Aorta (tissue), 5 donors: ENCODE measurements at places on chromosomes 5 and 9. TPM values are rescaled to one million over a fixed set of nuclear protein-coding genes. Genes with fewer than 3 reads are reported as not detected.

IFNA2 gene
- not detected for total RNA-seq

KIAA1958 gene
- total RNA-seq: 7.9 TPM

DNA sequence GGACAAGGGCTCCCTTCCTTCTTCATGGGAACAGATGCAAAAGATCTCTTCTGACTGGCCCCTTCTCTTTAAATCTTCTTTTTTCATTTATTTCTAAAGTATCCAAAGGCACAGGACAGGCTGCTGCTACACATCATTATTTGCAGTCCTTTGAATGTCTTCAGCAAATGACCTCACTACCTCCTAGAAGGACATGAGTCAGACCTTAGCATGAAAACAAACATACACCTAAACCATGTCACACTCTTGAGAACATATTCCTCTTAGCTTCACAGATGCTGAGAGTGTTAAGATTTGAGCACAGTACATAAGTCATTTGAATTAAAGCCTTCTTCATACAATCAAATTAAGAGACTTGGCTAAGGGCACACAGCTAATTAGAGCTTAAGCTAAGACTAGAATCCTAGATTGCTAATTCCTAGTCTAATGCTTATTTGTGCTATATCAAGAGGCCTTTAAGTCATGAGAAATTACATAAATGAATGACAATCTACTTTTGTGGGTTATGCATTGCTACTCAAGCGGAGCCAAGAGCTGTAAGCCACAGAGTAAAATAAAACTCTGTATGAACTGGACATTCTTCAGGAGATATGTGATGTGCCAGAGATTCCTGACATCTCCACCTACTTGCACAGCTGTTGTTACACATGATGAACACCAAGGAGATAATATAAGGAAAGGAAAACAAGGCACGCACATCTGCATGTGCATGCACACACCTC, 109.1 kb upstream of the PTGER4 start:
- H3K27ac ChIP-seq: no peak overlapping the region
- no peaks in the 10 kb centered on the region for H3K27me3 ChIP-seq
- no peak for DNase-seq
- H3K4me3 ChIP-seq: no peak overlapping the region
- H3K36me3 ChIP-seq: no peaks in the 10 kb centered on the region
- H3K4me1 ChIP-seq: no peaks in the 10 kb centered on the region

GRCh38 chr5:173443971-173444370, 115.8 kb upstream of the STC2 start:
- H3K36me3 ChIP-seq: no peaks in the 10 kb centered on the region
- H3K27ac ChIP-seq: no peak overlapping the region
- no peak for DNase-seq
- no peak overlapping the region for H3K4me3 ChIP-seq

GRCh38 chr9:114621561-114621960, 10.5 kb downstream of the TMEM268 start:
- H3K36me3 ChIP-seq: no peaks in the 10 kb centered on the region
- no peaks in the 10 kb centered on the region for H3K4me1 ChIP-seq
- DNase-seq: no peak
- no peaks in the 10 kb centered on the region for H3K27me3 ChIP-seq
- H3K27ac ChIP-seq: no peak overlapping the region

SPATA31A3 gene
- not detected for total RNA-seq
